Endothelial cell of umbilical vein (primary cell): ENCODE measurements at places on chromosomes 12 and 14. TPM values are rescaled to one million over a fixed set of nuclear protein-coding genes. Genes with fewer than 3 reads are reported as not detected.

AP5M1 gene
- 38.7 and 39.6 TPM in 2 replicates for total RNA-seq

GARIN6 gene
- total RNA-seq, result not detected in 2 replicates

ZNF839 gene
- 12.5 TPM in 2 replicates for total RNA-seq

LGMN gene
- total RNA-seq, result 56.7 and 62.6 TPM in 2 replicates

SCNN1A gene
- 0.18 TPM in 1 of 2 replicates, not detected in the other for total RNA-seq

CD163L1 gene
- total RNA-seq, result 7.5 and 10.7 TPM in 2 replicates

DNA sequence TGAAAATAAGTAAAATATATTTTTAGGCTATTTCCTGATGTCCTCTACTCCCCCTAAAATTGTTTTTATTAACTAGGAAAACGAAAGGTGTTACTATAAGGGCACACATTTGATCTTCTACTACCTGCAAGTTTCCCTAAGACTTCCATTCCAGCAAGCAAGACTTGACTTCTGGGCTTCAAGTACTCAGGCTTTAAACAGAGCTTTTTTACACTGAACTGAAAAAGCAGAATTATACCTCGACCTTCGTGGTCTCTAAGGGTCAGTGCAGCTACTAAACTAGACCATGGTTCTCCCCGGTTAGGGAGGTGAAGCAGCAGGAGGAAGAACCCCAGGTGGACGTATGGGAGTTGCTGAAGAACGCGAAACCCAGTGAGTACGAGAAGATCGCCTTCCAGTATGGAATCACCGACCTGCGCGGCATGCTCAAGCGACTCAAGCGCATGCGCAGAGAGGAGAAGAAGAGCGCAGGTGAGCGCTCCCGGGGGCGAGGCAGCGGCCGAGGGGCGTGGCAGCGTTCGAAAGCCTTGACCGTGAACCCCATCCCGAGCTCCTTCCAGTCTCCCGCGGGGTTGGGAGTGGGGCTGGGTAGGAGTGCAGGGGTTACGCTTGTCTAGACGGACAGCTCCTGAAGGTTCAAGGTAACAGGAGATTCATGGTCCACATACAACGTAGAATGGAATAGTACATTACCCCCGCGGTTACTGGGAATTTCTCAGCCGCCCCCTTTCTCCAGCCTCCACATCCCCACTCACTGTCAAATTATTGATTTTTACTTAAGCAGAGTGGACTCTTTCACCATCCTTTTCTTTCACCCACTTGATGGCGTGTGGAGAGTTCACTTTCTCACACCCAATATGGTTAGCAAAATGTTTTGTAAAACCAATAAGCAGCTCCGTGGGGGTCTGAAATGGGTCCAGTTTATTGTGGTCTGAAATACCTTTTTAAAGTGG lies 47.6 kb downstream of the MYBPC1 start:
- DNase-seq, result peak; percentile 10

DNA sequence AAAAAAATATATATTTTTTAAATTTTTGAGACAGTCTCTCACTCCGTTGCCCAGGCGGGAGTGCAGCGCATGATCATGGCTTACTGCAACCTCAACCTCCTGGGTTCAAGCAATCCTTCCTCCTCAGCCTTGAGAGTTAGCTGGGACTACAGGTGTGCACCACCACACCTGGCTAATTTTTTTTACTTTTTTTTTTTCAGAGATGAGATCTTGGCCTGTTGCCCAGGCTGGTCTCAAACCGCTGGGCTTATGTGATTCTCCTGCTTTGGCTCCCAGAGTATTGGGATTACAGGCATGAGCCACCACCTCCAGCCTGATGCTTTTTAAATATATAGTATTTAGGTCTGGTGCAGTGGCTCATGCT lies 24.5 kb downstream of the MDM2 start:
- DNase-seq, result no peak

GRCh38 chr14:99541211-99541610 lies 60.0 kb downstream of the CCNK start:
- DNase-seq, result no peak

DNA sequence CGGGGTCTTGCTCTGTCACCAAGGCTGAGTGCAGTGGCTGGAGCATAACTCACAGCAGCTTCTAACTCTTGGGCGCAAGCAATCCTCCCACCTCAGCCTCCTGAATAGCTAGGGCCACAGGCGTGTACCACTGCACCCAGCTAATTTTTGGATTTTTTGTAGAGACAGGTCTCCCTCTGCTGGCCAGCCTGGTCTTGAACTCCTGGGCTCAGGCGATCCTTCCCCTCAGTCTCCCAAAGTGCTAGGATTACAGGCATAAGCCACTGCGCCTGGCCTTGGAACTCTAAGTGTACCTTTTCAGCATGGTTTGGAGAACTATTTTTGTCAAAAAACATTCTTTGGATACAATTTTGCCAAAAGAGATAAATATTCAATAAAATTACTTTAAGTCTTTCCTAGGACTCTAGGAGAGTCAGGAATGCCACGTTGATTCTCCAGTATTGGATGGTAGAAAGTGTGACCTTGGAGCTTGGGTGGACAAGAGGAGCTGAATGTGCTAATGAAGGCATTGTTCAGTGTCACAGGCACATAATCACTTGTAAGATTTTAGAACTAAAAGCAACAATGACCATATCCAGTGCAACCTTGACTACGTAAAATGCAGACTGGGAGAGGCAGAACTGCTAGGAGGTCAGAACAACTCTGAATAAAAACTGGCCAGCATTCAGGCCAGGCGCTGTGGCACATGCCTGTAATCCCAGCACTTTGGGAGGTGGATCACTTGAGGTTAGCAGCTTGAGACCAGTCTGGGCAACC lies 2.8 kb downstream of the SRSF9 start:
- DNase-seq, result peak; percentile 29

DNA sequence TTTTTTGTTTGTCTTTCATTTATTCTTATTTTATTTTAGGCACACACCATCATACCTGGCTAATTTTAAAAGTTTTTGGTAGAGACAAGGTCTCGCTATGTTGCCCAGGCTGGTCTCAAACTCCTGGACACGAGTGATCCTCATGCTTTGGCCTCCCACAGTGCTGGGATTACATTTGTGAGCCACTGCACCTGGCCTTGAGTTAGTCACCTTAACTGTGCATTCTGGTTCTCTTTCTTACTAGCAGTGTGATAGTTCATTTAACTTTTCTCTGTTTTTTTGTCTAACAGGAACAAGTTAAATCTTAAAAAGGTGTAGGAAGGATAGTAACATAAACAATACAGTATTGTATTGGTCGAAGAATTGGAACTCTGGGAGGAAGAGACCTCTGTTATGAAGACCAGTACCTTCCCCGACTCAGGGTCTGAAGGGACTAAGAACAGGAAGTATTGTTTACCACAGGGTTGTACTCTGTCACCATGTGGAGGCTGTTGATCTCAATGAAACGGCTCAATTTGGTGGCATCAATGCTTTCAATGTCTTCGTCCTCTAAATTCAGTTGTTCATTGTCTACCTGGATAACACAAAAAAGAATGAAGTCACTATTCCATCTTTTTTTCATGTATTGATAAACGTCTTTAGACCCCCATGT lies 17.7 kb downstream of the ERP27 start:
- no peak for DNase-seq

DNA sequence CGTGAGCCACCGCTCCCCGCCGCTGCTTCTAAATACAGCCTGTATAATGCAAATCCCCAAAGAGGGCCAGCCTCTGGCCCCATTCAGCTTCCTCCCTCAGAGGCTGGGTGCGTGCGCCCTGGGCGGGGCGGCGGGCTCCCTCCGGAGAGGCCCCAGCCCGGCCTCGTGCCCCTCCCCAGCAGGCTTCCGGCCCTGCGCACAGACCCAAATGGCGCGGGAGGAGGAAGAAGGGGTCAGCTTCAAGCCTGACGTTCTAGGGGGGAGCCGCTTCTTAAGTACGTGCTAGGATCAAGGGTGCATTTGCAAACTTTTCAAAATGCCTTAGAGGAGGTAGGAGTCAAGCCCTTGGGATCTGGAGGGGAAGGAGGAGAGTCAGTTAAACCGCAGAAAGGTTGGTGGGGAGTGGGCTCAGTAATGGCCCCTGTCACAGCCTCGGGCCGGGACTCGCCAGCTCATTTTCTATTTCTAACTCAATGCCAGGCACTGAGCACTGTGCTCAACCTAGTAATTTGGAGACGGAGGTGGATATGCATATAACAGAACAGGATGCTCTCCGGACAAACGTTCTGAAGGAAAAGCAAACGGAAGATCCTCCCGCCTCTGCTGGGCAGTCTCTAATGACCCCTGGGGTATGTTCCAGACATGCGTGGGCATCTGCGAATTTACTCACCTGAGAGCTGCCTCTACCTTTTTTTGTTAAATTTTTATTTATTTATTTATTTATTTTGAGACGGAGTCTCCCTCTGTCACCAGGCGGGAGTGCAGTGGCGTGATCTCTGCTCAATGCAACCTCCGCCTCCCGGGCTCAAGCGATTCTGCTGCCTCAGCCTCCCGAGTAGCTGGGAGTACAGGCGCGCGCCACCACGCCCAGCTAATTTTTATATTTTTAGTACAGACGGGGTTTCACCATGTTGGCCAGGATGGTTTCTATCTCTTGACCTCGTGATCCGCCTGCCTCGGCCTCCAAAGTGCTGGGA lies 32.3 kb downstream of the NINJ2 start:
- peak; percentile 28 for DNase-seq

DNA sequence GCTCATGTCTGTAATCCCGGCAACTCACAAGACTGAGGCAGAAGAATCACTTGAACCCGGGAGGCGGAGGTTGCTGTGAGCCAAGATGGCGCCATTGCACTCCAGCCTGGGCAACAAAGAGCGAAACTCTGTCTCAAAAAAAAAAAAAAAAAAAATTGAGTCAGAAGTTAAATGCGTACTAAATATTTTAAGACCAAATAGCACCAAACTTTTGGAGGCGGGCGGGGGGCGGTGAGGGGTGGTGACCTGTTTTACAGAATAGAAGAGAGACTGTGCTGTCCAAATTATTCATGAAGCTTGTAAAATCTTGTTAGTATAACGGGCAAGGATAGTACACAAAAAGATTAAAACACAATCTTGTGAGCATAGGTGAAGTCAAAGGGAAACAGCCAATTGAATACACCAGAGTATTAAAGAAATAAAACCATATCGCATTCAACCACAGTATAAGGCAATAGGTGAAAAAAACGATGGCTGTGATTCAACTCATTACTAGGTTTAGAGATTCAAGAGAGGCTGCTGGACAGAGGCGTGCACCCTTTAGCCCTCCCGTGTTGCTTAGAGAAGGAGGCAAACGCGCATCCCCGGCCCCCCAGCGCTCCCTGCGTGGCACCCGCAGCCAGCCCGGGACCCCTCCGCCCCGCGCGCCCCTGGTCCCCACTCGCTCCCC lies 571 bp downstream of the ZNF891 start:
- DNase-seq, result no peak

DNA sequence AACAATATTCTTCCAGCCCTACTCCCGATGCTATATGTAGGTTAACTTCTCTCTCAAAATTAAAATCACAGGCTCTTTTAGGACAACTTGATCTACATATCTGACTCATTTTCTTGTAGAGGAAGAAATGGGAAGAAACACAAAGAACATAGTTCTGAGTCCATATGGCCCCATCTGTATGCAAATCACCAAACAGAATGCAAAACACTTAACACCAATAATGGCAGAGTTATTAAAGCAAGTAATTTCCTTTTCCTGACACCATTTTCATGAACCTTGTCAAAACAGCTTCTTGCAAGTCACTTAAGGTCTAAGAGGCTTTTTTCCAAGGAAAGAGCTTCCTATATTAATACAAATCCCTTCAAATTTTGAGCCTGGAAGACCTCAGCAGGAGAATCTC lies 300.4 kb upstream of the CLEC14A start:
- no peak for DNase-seq

DNA sequence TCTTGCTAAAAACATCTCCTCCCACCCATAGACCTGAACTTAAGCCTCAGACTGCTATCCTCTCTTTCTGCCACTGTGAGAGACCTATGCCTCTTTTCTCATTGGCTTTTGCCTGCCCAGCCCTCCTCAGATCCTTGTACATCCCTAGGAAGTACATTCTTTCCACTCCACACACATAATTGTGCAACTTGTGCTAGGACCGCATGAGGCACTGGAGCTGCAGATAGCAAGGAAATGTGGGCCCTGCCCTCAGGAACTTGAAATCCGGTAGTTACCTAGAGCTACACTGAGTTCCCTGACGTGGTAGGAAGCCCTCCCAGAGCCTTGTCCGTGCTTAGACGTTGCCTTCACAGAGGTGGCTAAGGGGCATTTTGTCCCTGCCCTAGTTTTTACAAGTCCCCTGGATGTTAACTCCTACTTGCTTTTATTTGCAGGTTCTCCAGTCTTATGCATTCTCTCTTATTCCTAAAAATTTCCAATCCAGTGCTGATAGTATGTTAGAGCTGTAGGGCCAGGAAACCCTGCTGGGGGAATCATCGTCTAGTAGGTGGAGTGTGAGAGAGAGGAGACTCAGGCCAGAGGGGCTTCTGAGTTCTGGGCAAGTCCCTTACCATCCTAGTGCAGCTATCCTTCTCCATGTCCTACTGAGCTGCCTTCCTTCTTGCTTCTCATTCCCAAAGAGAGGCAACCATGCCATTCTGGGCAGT lies 41.3 kb downstream of the NTF3 start:
- peak; percentile 21 for DNase-seq

DNA sequence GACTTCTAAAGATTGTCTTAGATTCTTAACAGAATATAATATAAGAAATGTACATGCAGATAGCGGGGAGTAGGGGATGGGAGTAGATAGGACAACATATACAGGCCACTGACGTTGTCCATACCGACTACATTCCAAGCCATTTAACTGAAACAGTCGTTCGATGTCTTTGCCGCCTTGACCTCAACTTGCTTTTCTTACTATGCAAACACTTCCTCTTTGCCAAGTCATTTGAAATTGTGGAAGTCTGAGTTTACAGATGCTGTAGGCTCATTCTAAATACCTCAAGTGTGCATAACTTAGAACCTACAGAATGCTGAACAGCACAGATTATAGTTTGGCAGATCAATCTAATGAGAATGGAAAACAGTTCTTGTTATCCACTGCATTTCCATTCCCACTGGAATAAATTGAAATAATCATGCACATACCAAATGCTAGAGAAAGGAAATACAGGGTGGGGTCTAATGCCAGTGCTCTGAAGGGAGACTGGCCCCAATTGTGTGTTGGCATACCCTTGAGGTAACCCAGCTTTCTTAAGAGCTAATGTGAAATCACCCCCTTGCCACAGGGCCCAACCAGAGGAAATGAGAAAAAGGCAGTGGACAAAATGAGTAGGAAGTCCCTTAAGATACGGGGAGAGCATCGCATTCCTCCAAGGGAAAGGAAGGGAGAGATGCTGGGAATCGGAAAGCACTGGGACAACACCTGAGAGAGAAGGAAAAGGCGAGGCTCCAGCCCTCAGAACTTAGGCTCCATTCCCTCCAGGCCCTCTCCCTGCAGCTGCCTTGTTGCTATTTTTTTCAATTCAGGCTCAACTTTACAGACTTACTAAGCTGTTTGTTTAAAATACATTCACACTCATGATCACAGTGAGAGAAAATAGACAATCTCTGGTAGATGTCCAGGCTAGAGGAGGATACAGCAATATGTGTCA lies 380.9 kb upstream of the TMTC1 start:
- DNase-seq, result peak; percentile 26

- DNase-seq, result no peak
These were observed 3.9 kb downstream of the ANO4 start for GRCh38 chr12:100798286-100799160.

- no peak for DNase-seq
These were observed 7.7 kb upstream of the TMED2 start for GRCh38 chr12:123576611-123577010.

GRCh38 chr12:19496219-19496878 lies 57.1 kb downstream of the AEBP2 start:
- DNase-seq, result no peak

- DNase-seq, result peak; percentile 15
These were observed 148.8 kb upstream of the ATF7IP start for GRCh38 chr12:14216405-14217294.
